LHCN-M2 (cell line): ENCODE measurements at places on chromosomes 3 and 15. TPM values are rescaled to one million over a fixed set of nuclear protein-coding genes. Genes with fewer than 3 reads are reported as not detected.
A peak's percentile ranks its signal among the peaks of the same experiment; 100 is the strongest.

DNA sequence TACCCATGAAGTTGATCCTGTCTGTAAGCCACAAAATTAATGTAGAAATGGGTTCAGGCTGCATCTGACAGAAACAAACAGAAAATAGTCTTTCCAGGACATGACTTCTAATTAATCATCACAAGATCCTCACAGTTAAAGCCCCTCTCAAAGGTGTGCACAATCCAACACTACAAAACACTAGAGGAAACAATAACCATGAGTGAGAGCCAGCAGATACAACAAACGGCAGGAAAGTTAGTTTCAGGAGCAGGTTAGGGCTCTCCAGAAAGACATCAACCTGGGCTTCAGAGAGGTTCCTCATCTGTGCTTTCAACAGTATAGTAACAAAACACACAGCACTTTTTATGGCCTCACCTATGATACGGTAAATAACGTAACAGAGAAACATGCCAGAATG, 42.8 kb downstream of the DPH3 start:
- DNase-seq, result no peak

GRCh38 chr3:111956449-111956848, 22.4 kb upstream of the ABHD10 start:
- DNase-seq, result no peak

DNA sequence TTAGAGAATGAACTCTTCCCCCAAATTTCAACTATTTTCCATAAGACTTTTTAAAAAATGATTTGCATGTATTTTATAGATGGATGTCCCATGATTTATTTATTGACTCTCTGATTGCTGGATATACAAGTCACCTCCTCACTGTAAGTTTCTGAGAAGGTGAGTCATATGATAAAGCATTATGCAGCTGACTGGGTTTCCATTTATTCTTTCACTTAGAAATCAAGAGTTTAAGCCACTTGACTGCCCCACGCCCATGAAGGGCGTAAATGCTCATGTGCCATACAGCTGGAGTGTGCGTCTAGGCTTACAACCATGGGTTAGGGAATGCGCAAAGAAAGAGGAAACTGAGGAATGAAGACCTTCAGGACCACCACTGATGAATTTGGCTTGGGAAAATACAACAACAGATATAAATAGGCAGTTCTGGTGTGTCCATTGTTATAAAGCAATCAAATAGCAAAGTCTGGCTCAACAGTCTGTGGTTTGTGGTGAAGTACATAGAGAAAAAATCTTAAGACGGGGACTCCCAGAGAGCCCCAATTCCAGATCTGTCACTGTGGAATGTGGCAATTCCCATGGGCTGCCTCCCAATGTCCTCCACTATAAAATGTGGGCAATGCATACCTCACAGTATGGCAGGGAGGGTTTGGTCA, 20.3 kb downstream of the SLCO2A1 start:
- peak; percentile 48 for DNase-seq

- no peak for DNase-seq
Measured at GRCh38 chr15:63758341-63758740, 75.4 kb downstream of the HERC1 start.

DNA sequence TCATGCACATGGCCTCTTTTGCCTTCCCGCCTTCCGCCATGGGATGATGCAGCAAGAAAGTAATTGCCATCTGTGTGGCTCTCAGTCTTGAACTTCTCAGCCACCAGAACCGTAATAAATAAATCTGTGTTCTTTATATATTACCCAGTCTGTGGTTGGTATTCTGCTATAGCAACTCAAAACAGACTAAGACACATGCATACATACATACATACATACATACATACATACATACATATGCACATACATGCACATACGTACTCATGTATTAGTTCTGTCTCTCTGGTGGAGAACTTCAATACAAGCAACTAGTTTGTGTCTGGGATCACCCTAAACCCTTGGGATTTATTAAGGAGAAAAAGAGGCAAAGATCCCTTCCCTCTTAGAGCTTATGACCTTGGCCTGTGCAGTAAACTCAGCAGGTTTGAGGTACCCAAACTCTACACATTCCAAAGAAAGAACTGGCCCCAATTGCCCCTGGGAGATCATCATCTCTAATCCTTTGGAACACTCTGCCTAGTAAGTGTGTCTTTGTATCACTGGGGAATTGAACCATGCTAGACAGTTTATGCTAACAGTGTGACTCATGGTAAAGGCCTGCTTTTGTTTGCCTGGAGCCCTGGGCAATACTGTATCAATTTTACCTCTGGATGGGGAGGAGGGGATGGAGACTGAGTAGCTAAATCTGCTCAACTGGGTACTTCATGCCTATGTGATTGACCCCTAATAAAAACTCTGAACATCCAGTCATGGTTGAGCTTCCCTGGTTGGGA, 115.6 kb upstream of the LMCD1 start:
- peak; percentile 21 for DNase-seq

GRCh38 chr3:69791919-69792399, 52.7 kb downstream of the MITF start:
- DNase-seq, result peak; percentile 60

- no peak for DNase-seq
Measured at GRCh38 chr3:184682671-184683070, 29.2 kb downstream of the MAGEF1 start.

DNA sequence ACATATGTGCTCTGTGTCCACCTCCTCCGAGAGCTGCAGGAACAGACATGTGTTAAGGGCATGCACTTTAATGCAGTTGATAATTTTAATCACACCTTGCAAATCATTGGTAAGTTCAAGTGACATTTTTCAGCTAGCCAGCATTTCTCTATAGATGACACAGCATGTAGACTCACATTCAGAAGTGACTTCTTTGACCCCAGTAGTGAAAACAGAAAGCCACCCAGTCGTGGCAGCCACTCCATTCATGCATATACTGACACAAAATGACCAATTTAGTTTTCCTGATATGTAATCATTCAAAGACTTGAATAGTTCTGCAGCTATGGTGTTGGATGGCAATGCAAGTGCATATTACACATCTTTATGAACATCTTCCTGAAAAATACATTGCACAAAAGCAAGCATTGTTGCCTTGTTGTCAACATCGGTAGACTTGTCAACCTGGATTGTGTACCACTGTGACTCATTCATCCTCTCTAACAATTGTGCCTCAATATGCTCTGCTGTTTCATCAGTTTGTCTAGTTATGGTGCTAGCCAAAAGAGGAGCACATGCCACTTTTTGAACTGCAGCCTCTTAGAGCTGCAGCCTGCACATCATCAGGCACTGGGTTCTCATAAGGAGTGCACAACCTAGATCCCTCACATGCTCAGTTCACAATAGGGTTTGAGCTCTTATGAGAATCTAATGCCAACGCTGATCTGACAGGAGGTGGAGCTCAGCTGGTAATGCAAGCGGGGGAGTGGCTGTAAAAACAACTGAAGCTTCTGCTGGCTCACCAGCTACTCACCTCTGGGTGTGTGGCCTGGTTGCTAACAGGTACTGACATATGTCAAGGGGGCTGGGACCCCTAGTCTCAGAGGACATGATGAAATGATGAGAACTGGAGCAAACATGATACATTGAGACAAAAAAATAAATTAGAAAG, 622.0 kb downstream of the PYDC2 start:
- DNase-seq, result no peak

DNA sequence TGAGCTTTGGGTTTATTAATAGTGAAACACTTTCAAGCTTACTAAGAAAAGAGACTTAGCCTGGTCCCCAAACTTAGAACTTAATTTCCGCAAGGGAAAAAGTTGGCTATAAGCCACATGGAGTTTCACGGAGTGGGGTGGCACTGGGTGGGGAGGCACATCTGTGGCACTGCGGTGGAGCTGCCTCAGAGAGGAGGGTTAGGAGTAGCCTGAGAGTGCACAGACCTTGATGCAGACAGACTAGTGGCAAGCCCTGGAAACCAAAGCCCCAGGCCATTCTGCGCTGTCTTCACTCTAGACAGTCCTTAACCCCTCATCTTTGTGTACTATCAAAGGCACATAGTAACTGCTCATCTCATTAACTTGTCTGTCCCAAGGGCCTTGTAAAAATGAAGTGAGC, 22.0 kb downstream of the CXCR6 start:
- no peak for DNase-seq

- no peak for DNase-seq
Measured at GRCh38 chr3:184004476-184004875, 13.2 kb downstream of the ABCC5 start.

DNA sequence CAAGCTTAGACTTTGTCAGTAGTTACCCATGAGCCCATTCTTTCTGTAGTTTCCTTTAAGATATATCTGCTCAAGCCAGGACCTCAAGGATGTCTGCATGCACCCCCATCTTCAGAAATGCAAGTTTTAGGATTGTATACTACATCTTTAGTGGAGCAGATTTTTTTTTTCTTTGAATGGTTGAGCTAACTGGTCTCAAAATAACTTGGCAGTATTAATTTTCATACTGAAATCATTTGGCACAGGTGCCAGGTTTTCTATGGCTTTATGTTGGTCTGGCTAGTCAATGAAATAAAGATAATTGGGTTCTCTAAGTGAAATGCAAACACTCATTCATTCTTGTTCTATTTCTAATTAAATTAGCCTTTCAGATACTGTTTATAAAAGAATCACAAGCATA, 108.9 kb downstream of the ATG7 start:
- DNase-seq, result no peak

GRCh38 chr15:88400084-88400483, 67.1 kb downstream of the MRPL46 start:
- no peak for DNase-seq

- DNase-seq, result no peak
Measured at GRCh38 chr15:85010071-85010385, 28.4 kb downstream of the PDE8A start.

- DNase-seq, result peak; percentile 32
Measured at GRCh38 chr15:77577366-77577950, 55.3 kb downstream of the LINGO1 start.

- DNase-seq, result no peak
Measured at GRCh38 chr15:47186075-47186474, 531.2 kb upstream of the SEMA6D start.

DNA sequence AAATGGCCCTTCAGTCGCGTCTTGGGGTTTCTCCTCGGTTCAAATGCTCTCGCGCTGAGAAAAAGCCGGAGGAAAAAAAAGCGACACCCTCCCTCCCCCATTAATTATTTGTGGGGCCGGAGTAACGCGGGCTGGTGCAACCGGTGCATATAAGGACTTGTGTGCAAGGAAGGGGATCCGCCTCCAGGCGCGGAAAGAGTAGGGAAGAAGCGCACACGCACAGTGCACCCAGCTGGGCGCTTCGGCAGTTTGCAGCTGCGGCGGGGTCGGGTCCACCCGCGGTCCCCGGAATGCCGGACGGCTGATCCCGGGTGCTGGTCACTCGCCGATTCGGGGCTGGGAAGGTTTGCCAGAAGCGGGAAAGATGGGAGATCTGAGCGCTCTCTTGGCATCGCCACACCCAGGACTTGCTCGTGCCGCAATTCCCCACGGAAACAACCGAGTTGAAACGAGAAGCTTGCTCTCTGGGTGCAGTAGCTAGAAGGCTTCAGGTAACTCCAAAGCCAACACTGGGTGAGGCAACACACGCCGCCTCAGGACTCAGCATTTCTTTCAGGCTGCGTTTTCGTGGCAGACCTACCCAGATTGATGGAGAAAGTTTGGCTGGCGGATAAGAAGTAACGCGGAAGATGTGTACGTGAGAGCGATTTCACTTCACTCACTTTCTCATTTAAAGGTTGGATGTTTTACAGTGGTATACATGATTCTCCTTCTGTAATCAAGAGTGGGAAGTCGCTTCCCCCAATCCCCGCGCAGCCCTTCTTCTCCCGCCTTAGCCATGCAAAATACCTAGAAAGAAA, 720 bp upstream of the TNIK start:
- peak; percentile 27 for DNase-seq

DNA sequence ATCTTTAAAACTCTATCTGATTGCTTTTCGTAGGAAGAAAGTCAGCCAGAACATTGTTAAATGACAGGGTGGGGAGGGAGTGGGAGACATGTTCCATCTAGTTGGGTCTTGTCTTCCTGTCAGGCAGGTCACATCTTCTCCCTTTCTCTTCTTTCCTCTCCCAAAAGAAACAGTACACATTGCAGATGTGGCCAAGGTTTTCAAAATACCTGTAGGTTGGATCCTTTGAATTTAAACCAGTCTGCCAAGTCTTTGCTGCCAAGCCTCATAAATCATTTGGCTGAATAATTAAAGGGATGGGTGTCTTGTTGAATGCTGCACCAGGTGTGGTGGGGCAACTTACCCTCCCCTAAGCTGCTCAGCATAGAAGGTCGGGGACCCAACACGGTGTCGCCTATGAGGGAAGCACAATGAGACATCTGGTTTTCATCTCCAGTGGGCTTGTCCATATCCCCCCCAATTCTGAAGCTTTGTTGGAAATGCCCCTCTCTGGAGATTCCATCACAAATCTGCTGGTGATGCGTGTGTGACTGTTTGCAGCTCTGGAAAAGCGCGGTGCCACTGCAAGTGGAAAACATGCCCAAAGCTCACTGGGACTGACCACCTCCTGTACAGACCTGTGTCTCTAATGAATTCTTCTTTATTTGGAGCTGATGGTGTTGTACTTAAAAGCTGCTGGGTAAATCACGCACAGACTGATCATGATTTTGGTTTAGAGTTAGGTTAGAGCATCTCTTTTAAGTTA, 112.6 kb downstream of the FILIP1L start:
- DNase-seq, result no peak

DNA sequence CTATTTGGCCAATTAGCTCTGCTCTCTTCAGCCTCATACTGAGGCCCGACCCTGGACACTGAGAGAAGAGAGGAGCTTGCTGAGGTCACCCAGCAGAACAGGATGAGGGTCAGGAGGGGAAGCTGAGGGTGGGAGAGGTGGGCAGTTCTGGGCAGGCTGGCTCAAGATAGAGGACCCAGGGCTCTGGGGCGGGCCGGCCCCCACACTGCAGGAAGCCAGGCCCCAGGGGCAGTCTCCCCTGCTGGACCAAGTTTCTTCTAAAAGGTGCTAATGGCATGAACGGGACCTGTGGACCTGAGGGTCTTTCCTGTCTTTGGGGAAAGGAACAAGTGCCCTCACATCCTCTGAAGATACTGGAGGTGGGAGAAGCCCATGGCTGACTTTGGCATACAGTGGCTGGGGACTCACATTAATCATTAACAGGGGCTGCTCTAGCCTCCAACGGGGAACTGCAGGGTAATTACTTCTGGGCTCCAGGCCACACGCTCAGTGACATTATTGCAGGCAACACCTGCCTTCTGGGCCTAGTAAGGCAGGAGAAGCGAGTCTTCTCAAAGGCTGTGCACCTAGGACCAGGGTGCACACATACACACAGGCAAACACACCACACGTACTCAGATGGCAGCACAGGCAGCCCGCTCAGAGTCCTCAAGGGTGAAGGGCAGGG, 10.6 kb downstream of the HCN4 start:
- no peak for DNase-seq

GRCh38 chr3:98986073-98986472, 84.6 kb upstream of the DCBLD2 start:
- DNase-seq, result peak; percentile 89

The GRK7 gene
- total RNA-seq, result not detected in 2 replicates

The RHOV gene
- not detected in 2 replicates for total RNA-seq

The NUP210 gene
- total RNA-seq, result not detected in 2 replicates

The CCR8 gene
- not detected in 2 replicates for total RNA-seq

The UBXN7 gene
- total RNA-seq, result 12.1 and 16.4 TPM in 2 replicates

The SCAPER gene
- 7.0 and 9.3 TPM in 2 replicates for total RNA-seq

The BSN gene
- total RNA-seq, result 0.13 and 0.17 TPM in 2 replicates
